ENCODE measurements at places on chromosomes 6 and 20.
A peak's percentile ranks its signal among the peaks of the same experiment; 100 is the strongest.

GRCh38 chr6:158569036-158569435 is 9.1 kb downstream of the TMEM181 start:
- no peak for DNase-seq

GRCh38 chr6:130233330-130233729 is 10.6 kb upstream of the SAMD3 start:
- no peak for DNase-seq

DNA sequence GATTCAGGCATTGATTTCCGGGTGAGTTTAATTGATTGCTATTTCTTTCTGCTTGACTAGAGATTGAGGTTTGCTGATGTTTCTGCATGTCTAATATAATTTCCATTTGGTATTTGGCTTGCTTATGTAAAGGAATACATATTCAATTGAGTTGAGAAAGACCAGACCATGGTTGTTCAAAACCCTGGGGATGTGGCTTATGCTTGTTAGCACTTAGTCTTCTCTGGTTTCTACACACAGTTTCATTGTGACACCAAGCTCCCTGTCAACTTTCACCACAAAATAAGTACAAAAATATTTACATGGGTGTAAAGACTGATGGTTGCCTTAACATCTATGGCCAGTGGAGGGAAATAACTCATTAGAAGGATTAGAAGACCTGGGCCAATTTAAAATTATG is 209.6 kb downstream of the CDH26 start:
- no peak for DNase-seq

DNA sequence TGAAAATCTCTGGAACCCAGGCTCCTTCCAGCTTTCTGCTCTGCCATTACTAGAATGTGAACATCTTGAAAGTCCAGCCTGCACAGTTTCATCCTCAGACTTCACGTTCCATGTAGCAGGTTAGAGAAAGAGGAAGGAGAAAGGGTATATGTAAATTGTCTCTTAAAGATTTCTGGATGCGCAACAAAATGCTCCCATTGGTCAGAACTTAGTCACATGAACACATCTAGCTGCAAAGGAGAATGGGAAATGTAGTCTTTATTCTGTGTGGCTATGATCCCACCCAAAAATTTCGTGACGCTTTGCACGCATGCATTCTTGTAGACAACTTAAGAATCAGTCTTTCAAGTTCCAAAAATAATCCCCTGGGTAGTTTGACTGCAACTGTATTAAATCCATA is 46.4 kb upstream of the CHD6 start:
- peak; percentile 18 for DNase-seq

DNA sequence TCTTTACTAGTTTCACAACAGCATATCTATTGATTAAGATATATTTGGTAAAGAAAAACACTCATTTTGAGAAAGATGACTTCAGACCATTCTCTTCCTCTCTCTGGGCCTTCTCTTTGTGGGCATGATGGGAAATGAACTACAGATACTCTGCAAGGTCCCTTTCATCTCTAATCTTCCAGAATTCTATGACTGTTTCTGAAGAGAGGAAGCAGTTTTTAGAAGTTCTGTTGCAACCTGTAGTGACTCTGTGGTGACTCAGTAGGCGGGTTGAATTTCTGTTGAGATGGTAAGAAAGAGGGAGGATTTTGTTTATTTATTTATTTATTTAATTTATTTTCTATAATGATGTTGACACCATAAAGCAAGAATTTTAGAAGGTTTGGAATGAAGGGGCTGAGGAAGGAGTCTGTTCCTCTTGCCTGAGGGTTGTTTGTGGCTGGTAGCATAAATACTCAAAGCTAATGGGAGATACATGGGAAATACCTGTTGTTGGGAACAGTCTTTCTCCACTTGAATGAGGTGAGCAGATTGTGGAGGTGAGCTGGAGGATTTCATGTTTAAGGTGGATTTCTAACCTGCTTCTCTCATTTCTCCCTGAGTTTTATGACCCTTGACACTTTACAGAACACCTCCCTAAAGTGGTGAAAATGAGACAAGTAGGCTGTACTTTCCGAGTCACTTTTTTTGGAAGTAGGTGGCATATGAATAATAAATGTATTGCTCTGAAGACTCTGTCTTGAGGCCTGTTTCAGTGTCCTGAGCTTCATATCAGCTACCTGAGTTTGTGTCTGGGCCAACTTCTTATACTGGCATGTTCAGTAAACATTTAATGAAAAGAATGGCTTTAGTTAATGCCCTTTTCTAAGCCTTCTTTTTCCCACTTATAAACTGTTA is 15.0 kb downstream of the ACSS2 start:
- DNase-seq: peak; percentile 24

GRCh38 chr6:95091823-95092436 is 485.4 kb upstream of the MANEA start:
- peak; percentile 48 for DNase-seq

- DNase-seq: no peak
These were observed 35.3 kb downstream of the METTL24 start for GRCh38 chr6:110322874-110323242.

DNA sequence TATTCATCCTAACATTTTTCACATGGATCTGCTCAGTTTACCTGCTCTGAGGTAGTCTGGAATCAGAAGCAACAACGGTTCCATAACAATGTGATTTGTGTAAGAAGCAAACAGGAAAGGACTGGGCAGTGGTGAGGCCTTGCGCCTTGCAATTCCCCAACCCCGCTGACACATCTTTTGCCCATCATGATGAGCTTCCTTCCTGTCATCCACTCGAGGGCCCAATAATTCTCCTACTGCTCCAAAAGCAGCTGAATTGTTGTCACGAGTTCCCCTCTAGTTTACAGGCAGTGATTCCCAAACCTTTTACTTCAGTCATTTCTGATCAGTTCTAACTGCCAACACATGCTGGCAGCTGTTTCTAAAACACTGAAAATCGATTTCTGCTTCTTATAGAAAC is 22.9 kb downstream of the STX7 start:
- DNase-seq: no peak

DNA sequence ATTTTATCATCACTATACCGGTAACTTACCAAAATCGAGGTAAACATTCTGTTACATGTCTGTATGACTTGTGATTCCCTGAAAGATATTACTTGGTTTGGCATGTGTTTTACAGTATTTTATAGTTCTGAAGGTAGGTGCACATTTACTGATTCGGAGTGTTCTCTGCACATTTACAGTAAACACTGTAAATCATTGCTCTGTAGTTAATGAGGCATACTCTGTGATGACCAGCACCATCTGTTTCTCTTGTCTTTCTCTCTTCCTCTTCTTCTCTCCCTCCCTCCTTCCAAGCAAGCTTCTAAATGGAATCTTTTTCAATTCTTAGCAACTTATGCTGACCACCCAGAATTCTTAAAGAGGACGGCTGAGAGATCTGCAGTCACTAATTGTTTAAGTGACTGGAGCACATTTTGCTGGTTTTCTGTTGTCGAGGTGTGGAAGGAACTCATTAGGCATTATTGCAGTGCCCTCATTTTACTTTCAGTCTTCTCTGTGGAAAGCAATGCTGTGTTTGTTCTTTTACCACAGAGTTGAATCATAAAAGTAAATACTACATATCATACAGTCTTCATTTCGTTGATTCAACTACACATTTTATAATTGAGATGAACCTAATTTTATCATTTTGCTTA is 126.5 kb downstream of the UTRN start:
- DNase-seq: no peak

DNA sequence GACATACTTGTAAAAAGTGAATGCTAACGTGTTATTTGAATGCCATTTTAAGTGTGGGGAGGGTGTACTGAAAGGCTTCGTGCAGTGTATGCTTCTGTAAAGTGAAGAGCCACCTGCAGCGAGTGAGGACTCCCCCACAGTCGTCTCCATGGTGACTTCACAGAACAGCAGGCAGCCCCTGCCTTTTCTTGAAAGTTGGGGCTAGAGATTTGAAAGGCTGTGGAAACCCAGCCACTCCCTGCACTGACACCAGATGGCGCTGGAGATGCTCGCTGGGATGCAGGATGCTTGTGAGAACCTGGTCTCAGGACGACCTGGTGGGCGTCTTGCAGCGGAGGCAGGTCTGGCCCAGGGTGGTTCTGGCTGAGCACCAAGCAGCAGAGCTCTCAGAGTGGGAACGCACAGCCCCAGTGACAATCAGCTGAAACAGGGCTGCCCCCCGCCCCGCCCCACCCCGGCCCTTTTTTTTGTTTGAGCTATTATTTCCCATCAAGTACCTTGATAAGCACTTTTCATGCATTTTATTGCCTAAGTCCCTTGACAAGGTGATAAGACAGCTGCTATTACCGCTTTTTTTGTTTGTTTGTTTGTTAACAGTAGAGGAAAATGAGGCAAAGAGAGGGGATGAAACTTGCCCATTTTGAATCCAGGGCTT is 150.3 kb downstream of the SYCP2 start:
- peak; percentile 42 for DNase-seq

- DNase-seq: no peak
These were observed 950 bp downstream of the PEDS1 start for GRCh38 chr20:50152394-50153152.

DNA sequence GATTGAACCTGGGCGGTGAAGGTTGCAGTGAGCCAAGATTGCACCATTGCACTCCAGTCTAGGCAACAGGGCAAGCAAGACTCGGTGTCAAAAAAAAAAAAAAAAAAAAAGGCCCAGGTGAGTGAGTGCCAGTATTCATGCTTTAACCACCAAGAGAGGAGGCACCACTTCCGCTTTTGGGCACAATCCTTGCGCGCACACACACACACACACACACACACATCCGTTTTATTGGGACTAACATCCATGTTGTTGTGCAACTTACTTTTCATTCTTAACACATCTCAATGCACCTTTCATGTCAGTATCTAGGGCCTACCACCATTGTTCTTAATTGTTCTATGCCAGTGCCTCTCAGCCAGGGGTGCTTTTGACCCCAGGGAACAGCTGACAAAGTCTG is 263.0 kb downstream of the CDC5L start:
- no peak for DNase-seq

GRCh38 chr6:144862769-144863168 is 577.6 kb downstream of the UTRN start:
- DNase-seq: no peak

- no peak for DNase-seq
These were observed 17.6 kb upstream of the COL12A1 start for GRCh38 chr6:75223428-75223827.

DNA sequence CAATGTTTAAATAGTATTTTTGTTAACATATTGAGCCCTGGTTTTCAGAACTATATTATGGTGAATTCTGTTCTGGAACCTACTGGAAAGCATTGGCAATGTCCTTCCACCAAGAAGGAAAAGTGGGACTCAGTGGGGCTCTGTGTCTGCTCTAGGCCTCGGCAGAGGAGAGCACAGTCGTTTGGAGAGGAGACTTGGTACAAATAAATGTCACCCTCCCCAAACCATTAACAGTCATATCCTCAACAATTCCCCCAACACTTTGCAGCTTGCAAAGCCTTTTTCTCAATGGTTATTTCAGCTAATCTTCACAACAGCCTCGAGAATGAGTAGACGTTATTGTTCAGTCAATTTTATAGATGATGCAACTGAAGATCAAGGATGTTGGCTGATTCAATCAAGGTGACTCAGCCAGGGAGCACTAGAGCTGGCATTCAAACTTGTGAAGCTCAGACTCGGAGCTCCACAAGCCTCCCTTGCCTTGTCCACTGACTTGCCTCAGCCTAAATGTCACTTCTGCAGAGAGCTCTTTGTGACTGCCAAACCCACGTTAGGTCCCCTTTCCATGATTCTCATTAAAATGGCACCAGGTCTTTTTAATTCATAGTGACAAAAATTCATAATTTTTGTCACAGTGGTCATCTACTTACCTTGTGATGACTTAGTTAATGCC is 60.6 kb downstream of the TOX2 start:
- DNase-seq: no peak

DNA sequence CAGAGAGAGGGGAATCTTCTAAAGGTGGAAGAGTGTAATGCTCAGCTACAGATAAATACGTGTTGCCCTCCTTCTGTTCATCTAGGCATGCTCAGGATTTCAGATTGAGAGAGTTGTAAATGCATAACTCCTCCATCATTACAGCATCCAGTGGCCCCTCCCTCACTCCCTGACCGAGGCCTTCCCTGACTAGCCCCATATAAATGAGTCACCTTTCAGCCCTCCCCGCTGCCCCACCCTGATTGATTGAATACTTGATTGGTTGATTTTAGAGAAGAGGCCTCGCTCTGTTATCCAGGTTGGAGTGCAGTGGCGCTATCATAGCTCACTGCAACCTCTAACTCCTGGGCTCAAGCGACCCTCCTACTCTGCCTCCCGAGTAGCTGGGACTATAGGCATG is 193.7 kb downstream of the EYA2 start:
- no peak for DNase-seq

DNA sequence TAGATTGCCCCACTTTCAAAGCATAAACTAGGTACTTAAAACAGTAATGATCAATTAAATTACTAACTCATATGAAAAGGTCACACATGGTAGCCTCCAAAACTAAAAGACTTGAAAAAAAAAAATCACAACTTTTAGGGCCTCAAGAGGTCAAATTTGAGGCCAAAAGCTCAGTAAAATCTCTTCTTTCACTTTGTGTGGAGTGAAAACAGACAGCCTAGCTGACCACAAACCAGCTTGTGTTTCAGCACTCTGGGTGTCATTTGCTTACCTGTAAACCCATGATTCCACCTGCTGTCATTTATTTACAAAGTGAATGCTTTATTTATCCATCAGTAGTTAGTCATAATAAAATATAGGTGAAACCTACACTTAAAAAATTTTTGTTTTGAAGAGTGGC is 34.0 kb downstream of the GNAS start:
- no peak for DNase-seq

DNA sequence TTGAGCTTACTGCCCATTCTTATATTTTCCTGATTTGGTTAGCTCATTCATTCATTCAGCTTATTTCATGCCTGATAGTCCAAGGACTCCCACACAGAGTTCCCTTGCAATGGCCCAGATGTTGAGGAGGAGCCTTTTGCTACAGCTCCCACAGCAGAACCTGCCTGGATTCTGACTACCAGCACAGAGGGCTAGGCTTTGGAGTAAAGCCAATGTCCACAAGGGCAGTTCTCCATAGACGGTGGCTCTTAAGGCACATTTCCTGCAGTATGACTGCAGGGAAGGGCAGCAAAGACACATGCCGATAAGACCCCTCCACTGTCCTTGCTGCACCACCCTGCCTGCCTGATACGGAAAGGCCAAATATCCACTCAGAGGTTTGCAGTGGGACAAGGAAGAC is 112.3 kb upstream of the SYNDIG1 start:
- DNase-seq: no peak

GRCh38 chr6:36067374-36068011 is 39.9 kb downstream of the MAPK14 start:
- DNase-seq: peak; percentile 97

DNA sequence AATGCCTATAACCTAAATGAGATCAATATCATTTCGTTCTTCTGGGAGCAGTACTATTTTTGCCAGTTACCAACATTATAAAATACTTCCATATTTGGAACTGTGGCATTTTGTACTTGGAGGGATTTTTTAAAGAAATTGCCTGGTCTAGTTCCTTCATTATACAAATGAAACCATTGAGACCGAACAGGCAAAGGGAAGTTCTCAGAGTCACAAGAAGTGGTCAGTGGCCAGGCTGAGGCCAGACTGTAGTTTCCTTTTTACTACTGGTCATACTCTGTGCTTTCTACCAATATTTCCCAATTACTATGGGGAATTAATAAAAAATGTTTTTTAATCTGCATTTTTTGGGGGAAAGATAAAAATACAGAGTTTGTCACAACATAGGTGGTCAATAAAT is 332.0 kb downstream of the NRN1 start:
- no peak for DNase-seq

GRCh38 chr6:83615025-83615999 is 93.6 kb downstream of the SNAP91 start:
- peak; percentile 27 for DNase-seq
